Immature natural killer cell (primary cell): ENCODE measurements at places on chromosomes 6 and 20. TPM values are rescaled to one million over a fixed set of nuclear protein-coding genes. Genes with fewer than 3 reads are reported as not detected.

DNA sequence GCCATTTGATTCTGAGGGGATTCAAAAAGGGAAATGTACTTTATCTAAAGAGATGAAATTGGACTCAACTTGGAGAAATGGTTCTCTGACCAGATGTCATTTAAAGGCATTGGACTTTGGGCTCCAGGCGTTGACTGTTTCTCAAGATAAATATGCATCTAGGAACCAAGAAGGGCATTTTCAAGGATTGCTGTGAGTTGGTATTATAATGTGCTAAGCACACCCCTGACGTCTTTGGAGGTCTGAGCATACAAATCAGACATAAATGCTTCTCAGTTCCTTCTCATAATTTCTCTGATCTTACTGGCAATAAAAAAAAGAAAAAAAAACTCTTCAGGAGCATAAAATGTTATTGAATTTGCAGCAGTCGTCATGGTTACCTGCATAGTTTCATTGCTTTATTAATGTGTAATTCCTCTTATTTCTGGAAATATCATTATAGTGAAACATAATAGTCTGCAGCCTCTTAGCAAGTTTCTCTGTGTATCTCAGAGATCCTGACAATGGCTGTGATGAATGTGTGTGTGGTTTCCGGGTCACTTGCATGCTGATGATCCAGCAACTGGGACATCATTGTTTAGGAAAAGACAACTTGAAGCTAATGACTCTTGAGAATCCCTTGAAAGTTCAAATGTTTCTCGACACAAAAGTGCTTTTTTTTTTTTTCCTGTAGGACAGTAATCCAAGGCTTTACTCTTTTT lies 136.0 kb downstream of the AIG1 start:
- no peak for DNase-seq

BPI gene
- polyA plus RNA-seq, result not detected

- DNase-seq, result no peak
These were observed 109.4 kb upstream of the ARMC2 start for GRCh38 chr6:108738684-108739416.

- no peak for DNase-seq
These were observed 209.1 kb downstream of the ERMARD start for GRCh38 chr6:169960521-169960885.

GRCh38 chr20:47464380-47465101 lies 37.1 kb upstream of the NCOA3 start:
- no peak for DNase-seq

DNA sequence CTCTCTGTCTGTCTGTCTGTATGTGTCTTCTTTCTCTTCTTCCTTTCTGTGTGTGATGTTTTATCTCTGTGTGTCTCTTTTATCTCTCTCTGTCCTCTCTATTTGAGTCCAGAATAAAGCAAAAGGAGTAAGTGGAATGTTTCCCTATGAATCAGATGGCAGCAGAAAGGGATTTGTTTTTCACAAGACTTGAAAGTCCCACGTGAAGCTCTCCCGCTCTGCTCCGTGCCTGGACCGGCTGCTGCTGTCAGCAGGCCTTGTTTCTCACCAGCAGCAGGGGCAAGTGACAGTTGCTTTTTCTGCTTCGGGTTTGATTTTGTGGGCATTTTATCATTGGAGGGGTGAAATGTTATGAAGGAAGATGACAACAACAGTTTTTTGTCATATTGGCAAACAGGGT lies 212.7 kb downstream of the PACRG start:
- no peak for DNase-seq

DNA sequence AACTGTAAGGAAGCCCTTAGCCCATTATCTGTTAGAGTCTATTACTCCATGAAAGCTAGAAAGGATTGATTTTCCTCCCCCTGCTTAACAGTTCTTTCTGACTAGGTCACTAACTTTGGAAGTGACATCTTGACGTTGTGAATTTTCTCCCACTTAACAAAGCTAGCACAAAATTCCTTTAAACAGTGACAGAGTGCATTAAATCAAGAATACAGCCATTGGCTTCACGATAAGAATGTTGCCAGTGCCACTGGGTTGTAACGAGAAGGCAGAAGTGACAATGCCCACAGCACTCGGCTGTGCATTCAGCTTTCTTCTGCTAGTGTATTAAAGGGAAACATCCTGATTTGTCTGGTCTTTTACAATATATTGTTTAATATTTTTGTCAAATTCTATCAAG lies 182.7 kb upstream of the DTNBP1 start:
- DNase-seq, result no peak

ARMC12 gene
- polyA plus RNA-seq, result not detected

SRXN1 gene
- 44.6 TPM for polyA plus RNA-seq

- DNase-seq, result peak; percentile 81
These were observed 19.8 kb upstream of the ZSCAN16 start for GRCh38 chr6:28104392-28105244.

DNA sequence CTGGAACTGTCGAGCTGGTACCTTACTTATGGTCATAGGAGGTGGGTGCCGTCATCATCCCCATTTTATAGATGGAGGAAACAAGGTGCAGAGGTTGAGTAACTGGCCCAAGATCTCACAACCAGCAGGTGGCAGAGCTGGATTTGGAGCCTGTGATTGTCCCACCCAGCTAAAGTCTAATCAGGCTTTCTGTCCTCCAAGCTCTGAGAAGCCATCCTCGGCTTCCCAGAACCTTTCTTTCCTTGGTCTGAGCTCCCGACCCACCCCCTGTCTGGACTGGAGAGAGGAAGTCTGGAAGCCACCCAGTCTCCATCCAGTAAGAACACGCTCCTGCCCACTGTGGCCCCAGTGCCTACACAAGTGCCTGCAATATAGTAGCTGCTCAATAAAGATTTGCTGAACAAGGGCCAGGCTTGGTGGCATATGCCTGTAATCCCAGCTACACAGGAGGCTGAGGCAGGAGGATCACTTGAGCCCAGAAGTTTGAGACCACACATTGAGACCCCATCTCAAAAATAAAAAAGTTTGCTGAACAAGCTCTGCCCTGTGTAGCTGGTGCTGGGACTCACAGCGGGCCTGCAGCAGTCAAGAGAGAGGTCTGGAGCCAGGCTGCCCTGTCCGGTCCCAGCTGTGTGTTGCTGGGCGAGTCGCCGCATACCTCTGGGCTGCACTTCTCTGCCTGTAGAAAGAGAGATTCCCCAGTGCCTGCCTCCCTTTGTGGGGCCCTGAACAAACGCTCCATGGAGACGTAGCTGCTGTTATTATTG lies 32.5 kb upstream of the DLGAP4 start:
- DNase-seq, result peak; percentile 6

TCP11 gene
- not detected for polyA plus RNA-seq

ROS1 gene
- not detected for polyA plus RNA-seq

- no peak for DNase-seq
These were observed 356.6 kb upstream of the JAG1 start for GRCh38 chr20:11030351-11030750.

GRCh38 chr6:135347887-135348286 lies 149.7 kb downstream of the AHI1 start:
- DNase-seq, result no peak
